Breast epithelium (tissue), 4 donors: ENCODE measurements at places on chromosomes 12 and 14.

- H3K4me1 ChIP-seq, result no peaks in the 10 kb centered on the region
- H3K36me3 ChIP-seq, result no peaks in the 10 kb centered on the region
- H3K4me3 ChIP-seq, result no peak overlapping the region
Observed at GRCh38 chr12:3157581-3158323, 80.6 kb downstream of the TSPAN9 start.

GRCh38 chr12:12217018-12217359 is 49.9 kb downstream of the LRP6 start:
- no peaks in the 10 kb centered on the region for H3K4me1 ChIP-seq
- H3K27ac ChIP-seq, result no peak overlapping the region
- H3K36me3 ChIP-seq, result no peaks in the 10 kb centered on the region
- H3K4me3 ChIP-seq, result no peak overlapping the region

DNA sequence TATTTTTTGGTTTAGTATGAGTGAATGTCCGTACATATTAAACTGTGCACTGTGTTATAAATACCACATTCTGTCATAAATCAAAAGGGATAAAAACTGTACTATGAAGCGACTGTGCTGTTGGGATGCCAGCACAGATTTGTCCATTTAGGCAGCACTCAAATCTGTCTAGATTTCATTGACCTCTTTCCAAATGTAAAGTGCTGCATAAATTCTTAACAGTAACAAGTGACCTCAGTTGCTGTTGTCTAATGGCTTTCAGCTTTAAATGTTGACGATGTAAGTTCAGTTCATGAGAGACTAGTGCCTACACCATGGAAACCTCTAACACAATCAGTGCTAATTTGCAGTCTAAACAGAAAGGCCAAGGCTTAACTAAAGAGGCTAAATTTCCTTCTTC is 531.4 kb upstream of the LMO3 start:
- H3K4me1 ChIP-seq, result no peaks in the 10 kb centered on the region
- H3K27me3 ChIP-seq, result no peaks in the 10 kb centered on the region
- H3K36me3 ChIP-seq, result no peaks in the 10 kb centered on the region
- no peak overlapping the region for H3K27ac ChIP-seq
- no peak overlapping the region for H3K4me3 ChIP-seq
- no peak for DNase-seq

GRCh38 chr12:104443008-104443407 is 13.7 kb upstream of the CHST11 start:
- DNase-seq, result no peak
- H3K27ac ChIP-seq, result no peak overlapping the region
- H3K36me3 ChIP-seq, result no peaks in the 10 kb centered on the region
- no peak overlapping the region for H3K4me3 ChIP-seq

- H3K36me3 ChIP-seq, result no peaks in the 10 kb centered on the region
- H3K4me3 ChIP-seq, result no peak overlapping the region
- no peaks in the 10 kb centered on the region for H3K4me1 ChIP-seq
- DNase-seq, result no peak
Observed at GRCh38 chr14:91409928-91410718, 7.5 kb downstream of the CCDC88C start.

DNA sequence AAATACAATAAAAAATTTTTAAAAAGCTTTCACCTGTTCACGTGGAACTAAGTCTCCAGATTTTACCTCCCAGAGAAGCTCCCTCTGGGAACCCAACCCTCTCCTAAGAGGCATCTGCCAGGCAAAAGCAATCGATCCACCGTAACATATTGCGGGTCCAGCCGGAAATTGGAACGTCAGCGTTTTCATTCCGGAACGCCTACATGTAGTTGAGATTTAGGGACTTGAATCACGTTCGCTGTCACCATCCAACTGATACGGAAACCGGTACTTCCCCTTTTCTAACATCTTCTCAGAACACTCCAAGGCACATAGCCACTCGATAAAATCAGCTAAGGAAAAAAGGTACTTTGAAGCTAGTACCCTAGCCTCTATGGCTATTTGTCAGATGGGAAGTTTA is 70.3 kb downstream of the COX16 start:
- H3K4me1 ChIP-seq, result no peaks in the 10 kb centered on the region
- no peak overlapping the region for H3K27ac ChIP-seq
- DNase-seq, result no peak
- no peak overlapping the region for H3K4me3 ChIP-seq
- H3K27me3 ChIP-seq, result no peaks in the 10 kb centered on the region

GRCh38 chr14:50829489-50830043 is 1.4 kb downstream of the NIN start:
- no peak for DNase-seq
- no peaks in the 10 kb centered on the region for H3K4me1 ChIP-seq
- H3K36me3 ChIP-seq, result no peaks in the 10 kb centered on the region
- H3K27ac ChIP-seq, result peak overlapping the region; percentile 92

DNA sequence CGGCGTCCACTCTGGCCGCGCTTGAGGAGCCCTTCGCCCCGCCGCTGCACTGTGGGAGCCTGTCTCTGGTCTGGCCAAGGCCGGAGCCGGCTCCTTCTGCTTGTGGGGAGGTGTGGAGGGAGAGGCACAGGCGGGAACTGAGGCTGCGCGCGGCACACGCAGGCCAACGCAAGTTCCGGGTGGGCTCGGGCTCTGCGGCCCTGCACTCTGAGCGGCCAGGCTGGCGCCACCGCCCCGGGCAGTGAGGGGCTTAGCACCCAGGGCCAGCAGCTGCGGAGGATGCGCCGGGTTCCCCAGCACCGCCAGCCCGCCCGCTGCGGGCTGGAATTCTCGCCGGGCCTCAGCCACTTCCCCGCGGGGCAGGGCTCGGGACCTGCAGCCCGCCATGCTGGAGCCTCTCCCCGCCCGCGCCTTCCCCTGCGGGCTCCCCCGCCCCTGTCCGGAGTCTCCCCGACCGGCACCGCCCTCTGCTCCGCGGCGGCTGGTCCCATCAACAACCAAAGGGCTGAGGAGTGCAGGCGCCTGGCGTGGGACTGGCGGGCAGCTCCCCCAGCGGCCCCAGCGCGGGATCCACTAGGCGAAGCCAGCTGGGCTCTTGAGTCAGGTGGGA is 921.2 kb upstream of the FOXG1 start:
- peak; percentile 46 for DNase-seq
- H3K36me3 ChIP-seq, result no peaks in the 10 kb centered on the region
- H3K4me1 ChIP-seq, result no peaks in the 10 kb centered on the region

GRCh38 chr12:11688379-11688778 is 38.9 kb downstream of the ETV6 start:
- H3K27me3 ChIP-seq, result no peaks in the 10 kb centered on the region
- H3K4me1 ChIP-seq, result peaks cover 27% of the 10 kb centered on the region
- H3K36me3 ChIP-seq, result no peaks in the 10 kb centered on the region
- H3K27ac ChIP-seq, result peak overlapping the region; percentile 81

- H3K27me3 ChIP-seq, result no peaks in the 10 kb centered on the region
- H3K27ac ChIP-seq, result no peak overlapping the region
- no peaks in the 10 kb centered on the region for H3K36me3 ChIP-seq
- no peak for DNase-seq
Observed at GRCh38 chr14:99946652-99947489, 118.4 kb upstream of the EVL start.

DNA sequence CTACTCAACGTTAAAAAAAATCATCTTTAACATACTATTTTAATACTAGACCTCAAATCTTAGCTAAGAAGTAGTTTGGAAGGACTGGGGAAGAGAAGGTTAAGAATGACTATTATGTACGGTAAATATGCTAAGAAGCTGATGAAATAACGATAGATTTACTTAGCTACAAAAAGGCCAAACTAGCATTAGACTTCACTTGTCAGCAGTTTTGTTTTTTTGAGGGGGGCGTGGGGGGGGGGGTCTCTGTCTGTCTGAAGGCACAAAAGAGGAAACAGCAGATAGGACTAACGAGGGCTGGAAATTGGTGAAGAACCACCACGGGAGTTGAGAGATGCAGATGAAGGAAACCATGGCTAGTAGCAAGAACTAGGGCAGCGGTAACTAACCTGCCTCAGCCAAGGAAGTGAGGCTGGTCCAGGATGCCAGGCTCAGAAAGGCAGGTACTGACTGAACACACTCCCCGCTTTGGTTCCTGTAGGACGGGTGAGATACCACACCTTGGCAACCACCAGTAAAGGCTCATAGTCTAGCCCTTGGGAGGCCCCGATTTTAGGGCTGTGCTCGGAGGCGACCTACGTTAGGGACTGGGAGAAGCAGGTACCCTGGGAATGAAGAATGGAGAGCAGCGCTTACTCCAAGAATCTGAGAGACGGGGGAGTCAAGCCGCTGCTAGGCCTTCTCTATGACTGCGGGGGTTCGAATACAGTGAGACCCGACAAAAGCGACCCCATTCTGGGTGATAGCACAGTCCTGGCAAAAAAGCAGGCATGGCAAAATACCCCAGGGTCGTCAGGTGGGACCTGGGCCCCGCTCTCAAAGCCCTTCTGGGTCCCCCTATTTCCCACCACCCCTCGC is 675 bp downstream of the NEDD8 start:
- peak overlapping the region; percentile 92 for H3K27ac ChIP-seq
- DNase-seq, result no peak
- H3K27me3 ChIP-seq, result no peaks in the 10 kb centered on the region
- H3K4me3 ChIP-seq, result peak overlapping the region; percentile 95

DNA sequence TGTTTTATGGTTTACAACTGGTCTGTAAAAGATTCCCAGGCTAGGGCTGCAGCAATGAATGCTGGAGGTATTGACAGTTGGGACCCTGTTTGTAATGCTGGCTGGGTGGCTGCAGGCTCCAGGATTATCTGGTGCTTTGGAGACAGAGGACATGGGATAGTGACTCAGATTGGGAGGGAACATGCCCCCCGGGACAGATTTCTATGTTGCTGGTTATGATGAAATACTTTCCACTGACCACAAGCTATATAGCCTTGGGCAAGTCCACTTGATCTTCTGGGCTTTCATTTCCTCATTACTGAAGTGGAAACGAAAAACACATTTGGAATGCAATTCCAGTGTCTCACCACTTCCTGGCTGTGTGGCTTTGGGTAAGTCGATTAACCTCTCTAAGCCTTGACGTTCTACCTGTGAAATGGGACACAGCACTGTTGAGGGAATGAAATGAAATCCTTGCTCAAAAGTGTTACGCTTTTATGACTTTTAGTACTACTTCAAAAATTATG is 6.3 kb upstream of the TPCN1 start:
- no peaks in the 10 kb centered on the region for H3K36me3 ChIP-seq
- no peak overlapping the region for H3K4me3 ChIP-seq
- no peaks in the 10 kb centered on the region for H3K4me1 ChIP-seq
- peak overlapping the region; percentile 73 for H3K27ac ChIP-seq
- H3K27me3 ChIP-seq, result no peaks in the 10 kb centered on the region
- DNase-seq, result peak; percentile 75

DNA sequence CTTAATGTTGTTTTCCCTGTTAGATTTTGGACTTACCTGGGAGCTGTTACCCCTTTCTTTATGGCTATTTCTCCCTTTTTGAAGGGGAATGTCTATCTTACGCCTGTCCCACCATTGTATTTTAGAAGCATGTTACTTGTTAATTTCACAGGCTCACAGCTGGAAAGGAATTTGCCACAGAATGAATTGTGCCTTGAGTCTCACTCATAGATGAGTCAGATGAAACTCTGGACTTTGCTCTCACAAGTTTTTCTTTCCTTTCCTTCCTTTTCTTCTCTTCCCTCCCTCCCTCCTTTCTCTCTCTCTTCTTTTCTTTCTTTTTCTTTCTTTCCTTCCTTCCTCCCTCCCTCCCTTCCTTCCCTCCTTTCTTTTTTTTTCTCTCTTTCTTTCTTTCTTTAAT is 9.3 kb upstream of the ATF7IP start:
- H3K27ac ChIP-seq, result no peak overlapping the region
- H3K27me3 ChIP-seq, result no peaks in the 10 kb centered on the region
- DNase-seq, result no peak
- H3K36me3 ChIP-seq, result no peaks in the 10 kb centered on the region

DNA sequence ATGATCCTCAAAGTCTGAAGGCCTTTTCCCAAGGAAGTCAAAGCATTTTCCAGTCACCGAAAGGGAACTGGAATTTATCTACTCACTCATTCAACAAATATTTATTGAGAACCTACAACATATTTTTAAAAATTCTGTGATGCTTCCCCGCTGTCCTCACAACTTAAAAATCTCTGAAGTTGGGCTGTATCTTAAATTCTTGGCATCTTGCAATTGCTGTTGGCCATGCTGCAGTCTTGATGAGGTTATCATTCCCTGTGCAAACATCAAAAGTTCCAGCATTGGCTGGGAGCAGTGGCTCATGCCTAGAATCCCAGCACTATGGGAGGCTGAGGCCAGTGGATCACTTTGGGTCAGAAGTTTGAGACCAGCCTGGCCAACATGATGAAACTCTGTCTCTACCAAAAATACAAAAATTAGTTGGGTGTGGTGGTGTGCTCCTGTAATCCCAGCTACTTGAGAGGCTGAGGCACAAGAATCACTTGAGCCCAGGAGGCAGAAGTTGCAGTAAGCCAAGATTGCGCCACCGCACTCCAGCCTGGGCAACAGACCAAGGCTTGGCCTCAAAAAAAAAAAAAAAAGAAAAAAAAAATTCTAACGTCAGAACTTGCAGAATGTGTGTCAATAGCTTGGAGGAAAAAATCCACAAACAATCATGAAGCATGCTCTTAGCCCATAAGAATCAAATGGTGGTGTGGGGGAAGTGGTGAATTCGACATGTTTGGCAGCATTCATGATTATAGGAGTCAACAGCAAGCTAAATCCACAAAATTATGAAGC is 34.9 kb downstream of the CCDC177 start:
- H3K4me3 ChIP-seq, result no peak overlapping the region
- no peak for DNase-seq
- H3K36me3 ChIP-seq, result no peaks in the 10 kb centered on the region
- no peaks in the 10 kb centered on the region for H3K4me1 ChIP-seq

DNA sequence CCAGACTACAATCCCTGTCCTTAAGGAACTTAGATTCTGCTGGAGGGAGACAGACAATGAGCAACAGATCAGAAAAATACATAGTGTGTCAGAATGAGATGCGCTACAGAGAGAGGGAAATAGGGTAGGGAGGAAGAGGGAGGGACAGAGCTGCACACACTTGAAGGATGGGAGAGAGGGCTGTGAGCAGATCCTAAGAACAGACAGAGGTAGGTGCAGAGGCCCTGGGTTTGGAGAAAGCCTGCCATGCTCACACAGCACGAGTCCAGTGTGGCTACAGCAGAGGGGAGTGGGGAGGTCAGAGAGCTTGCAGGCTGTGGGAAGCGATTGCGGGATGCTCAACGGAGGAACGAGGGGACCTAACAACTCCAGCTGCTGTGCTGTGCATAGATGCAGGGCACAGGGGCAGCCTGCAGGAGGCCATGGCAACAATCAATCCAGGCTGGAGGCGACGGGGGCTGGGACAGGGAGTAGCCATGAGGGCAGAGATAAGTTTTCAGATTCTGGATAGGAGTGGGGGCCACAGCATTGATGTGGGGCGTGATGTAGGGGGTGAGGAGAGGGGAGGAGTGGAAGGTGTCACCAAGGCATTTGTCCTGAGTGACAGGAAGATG is 20.7 kb downstream of the FAIM2 start:
- H3K27me3 ChIP-seq, result no peaks in the 10 kb centered on the region
- H3K27ac ChIP-seq, result no peak overlapping the region
- H3K4me3 ChIP-seq, result no peak overlapping the region

GRCh38 chr14:91021115-91021514 is 39.3 kb downstream of the RPS6KA5 start:
- no peak overlapping the region for H3K4me3 ChIP-seq
- no peaks in the 10 kb centered on the region for H3K4me1 ChIP-seq
- H3K36me3 ChIP-seq, result no peaks in the 10 kb centered on the region
- H3K27me3 ChIP-seq, result no peaks in the 10 kb centered on the region
- no peak overlapping the region for H3K27ac ChIP-seq
